NCI-H187 treated with DMSO at 0.1 percent for 48 hours (cell line): ENCODE measurements at places on chromosomes 4 and X.

GRCh38 chrX:150565551-150565950, 2.9 kb upstream of the MTM1 start:
- DNase-seq, result no peak

DNA sequence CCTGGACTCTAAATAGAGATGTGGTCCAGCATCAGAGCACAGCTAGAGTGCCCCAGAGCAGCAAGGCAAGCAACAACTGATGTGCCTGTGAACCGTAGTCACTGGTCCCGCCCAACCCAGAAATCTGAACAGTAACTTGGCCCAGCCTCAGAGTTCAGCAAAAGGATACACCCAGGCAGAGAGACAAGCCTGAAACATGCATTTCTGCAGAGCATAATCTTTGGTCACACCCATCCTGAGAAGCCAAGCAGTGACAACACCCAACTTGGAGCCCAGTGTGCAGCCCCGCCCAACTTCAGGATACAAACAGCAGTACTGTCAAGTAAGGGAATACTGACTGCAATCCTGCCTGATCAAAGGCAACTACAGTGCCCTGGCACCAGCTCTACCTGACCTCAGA, 78.9 kb downstream of the CCDC160 start:
- DNase-seq, result no peak

DNA sequence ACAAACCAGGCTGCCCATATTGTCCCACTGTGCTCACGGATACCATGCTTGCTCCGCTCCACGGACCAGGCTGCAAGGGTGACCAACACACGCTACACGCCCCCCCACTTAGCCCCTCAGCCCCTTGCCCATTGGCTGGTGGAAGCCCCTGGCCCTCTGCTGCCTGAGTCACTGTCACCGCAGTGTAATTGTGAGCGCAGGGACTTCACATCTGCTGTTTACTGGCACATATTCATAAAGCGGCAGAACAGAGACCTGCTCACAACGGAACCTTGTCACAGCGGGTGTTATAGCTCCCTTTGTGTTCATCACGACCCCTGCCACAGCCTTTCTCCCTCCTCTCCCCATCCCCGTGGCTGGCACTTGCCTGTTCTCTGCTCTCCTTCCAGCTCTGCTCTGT, 83.7 kb downstream of the PSAPL1 start:
- DNase-seq, result no peak

DNA sequence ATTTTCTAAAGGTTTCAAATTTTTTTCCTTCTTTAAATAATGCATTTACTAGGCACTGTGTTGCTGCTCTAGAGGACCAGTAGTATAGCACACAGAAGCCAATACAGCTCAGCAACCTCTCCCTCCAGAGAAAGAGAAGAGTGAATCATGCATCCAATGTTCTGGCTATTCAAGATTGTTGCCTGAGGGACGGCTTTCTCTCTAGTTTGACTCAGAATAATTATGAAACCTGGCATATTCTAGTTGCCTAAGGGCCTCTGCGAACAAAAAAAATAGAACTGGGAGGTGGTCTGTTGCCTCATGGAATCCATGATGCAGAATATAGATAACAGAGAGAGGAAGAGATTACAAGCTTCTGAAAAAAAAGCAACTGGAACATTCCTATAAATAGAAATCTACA, 1233.3 kb upstream of the PABPC4L start:
- no peak for DNase-seq

DNA sequence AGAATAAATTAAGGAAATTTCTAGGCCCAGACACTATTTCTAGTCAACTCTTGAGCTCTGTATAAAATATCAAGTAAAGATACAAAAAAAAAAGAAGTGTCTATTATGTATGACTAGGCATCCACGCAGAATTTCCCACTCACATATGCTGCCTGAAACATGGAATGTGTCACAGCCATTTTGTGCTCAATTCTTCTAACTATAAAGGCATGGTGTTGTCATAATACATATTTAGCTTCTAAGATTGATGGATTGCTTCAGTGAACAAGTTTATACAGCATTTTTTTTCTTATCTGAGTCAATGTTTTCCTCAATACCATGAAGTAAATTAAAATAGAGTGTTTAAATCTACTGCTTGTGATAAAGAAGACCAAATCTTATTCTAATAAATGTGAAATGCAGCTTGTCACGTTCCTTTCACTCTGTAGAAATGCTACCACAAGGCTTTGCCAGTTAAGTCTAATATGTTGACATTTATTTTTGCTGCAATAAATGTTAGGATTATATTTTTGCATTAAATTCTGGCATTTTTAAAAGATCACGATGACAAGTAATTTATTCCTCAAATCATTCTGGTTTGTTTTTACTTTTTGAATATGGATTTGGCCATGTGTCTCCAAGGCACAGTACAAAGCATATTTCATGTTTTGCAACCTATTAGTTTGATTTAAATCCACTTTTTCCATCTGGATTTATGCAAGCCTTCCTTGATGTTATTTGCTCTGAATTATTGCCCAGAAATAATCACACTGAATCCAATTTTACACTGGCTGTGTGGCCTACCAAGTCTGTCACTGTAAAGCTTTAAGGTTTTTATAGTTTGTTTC, 1829.0 kb upstream of the PCDH7 start:
- DNase-seq, result no peak
